ENCODE measurements at places on chromosomes 6 and 20.

GRCh38 chr6:68342286-68342685 is 292.8 kb upstream of the ADGRB3 start:
- DNase-seq, result no peak

GRCh38 chr20:60058879-60059278 is 100.7 kb downstream of the CDH26 start:
- no peak for DNase-seq

- DNase-seq, result peak; percentile 82
Measured at GRCh38 chr20:39081255-39081654, 119.1 kb downstream of the DHX35 start.

- peak; percentile 27 for DNase-seq
Measured at GRCh38 chr20:43736588-43737158, 9.9 kb upstream of the GTSF1L start.

DNA sequence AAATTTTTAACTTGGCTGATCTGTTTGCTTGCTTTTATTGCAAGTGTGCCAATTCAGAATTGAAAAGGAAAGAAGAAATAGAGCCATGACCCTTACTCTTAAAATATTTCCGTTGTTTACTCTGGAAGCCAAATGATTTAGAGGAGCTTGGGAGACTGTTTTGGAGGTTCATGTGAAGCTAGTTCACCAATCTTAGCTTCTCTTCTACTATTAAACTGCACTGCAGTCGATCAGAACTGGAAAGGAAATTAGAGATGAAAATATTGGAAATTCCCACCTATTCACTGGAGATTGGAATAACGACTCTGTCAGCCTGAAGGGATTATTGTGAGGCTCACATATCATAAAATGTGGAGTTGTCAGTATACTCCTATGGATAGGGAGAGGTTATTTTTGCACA is 81.8 kb downstream of the MLIP start:
- DNase-seq, result no peak

- DNase-seq, result peak; percentile 49
Measured at GRCh38 chr6:33426590-33427511, 7.0 kb downstream of the SYNGAP1 start.

DNA sequence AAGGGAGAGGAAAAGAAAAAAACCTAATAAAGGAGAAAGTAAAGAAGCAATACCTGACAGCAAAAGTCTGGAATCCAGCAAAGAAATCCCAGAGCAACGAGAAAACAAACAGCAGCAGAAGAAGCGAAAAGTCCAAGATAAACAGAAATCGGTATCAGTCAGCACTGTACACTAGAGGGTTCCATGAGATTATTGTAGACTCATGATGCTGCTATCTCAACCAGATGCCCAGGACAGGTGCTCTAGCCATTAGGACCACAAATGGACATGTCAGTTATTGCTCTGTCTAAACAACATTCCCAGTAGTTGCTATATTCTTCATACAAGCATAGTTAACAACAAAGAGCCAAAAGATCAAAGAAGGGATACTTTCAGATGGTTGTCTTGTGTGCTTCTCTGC is 70.8 kb upstream of the RNF146 start:
- no peak for DNase-seq

- no peak for DNase-seq
Measured at GRCh38 chr6:21800948-21801438, 207.4 kb downstream of the SOX4 start.

DNA sequence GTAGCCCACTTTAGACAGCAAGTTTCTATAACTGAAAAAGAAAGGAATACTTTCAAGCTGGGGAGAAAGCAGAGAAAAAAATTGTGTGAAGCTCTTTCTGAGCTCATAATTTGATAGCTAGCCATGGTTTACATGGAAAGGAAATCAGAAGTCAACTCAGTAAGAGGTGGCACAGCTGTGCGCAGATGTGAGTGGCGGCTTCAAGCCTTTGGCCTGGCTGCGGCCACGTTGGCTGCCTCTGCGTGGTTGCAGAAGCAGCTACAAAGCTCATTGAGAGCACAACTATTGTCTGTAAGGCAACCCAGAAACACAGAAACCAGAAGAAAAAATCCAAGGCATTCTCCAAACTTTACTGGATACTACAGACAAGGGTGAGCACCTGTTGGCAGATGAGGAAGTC is 136.9 kb downstream of the SASH1 start:
- DNase-seq, result no peak

DNA sequence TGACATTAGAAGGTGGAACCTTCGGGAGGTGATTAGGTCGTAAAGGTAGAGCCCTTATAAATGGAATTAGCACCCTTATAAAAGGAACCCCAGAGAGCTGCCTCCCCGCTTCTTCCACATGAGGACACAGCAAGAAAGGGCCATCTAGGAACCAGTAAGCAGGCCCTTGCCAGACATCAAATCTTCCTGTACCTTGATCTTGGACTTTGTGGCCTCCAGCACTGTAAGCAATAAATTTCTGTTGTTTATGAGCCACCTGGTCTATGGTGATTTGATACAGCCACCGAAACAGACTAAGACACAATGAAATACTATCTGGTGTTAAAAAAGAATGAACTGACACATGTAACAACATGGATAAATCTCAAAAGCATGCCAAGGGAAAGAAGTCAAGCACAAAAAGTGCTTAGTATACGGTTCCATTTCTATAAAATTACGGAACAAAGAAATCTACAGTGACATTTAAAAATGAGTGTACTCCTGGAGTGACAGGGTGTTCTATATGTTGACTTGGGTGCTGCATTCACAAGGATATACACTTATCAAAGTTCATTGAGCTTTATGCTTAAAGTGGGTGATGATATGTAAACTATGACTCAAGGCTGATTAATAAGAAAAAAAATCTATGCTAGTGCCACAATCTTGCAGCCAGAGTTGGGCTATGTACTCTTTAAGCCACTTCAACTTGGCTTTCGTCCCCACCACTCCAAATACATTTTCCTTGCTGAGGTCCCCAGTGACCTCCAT is 18.4 kb downstream of the SERPINB1 start:
- no peak for DNase-seq

- DNase-seq, result no peak
Measured at GRCh38 chr6:42729731-42730130, 7.3 kb upstream of the PRPH2 start.

- DNase-seq, result no peak
Measured at GRCh38 chr6:71544028-71544427, 255.4 kb downstream of the OGFRL1 start.

DNA sequence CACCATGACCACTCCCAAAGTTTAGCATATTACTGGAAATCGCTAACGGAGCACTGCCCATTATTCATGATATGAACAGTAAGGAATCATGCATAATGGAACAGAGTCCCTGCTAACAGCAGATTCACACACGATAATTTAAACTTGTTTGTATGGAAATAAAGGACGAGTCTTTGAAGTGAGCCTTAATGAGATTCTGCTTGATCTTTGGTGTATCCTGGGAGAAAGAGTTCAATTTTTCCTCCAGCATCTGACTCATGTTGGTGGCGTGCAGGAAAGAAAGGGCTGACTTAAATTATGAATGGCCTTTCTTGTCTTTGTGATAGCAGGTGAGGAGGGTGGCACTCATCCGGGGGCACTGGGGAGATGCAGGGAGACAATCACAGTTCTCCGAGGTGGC is 194.6 kb downstream of the ZNF217 start:
- DNase-seq, result no peak

GRCh38 chr6:31881136-31881859 is 2.5 kb upstream of the SLC44A4 start:
- no peak for DNase-seq

DNA sequence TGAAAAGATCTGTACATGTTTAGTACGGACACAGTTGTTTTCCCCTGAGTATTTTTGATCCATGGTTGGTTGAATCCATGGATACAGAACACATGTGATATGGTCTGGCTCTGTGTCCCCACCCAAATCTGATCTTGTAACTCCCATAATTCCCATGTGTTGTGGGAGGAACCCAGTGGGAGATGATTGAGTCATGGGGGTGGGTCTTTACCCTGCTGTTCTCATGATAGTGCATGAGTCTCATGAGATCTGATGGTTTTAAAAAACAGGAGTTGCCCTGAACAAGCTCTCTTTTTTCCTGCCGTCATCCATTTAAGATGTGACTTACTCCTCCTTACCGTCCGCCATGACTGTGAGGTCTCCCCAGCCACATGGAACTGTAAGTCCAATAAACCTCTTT is 139.2 kb downstream of the CDKAL1 start:
- DNase-seq, result no peak

- no peak for DNase-seq
Measured at GRCh38 chr6:16473184-16473907, 235.0 kb downstream of the GMPR start.

DNA sequence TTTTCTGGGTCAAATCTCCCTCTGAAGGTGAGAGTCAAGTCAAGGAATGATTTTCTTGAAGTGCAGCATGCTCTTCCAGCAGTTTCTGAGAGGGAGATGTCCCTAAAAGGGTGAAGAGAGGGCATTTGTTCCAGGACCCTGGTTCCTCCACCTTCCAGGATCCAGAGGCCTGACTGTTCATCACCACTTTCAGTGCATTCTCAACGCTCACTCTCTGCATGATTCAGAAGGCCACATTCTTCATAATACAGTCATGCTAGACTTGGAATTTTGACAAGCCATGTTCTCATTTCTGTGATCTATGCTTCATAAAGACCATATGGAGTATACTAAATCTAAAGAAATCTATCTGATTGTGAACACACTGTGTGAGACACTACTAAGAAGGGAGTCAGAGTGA is 85.1 kb downstream of the PDE7B start:
- DNase-seq, result no peak

GRCh38 chr6:4598384-4598995 is 177.7 kb upstream of the CDYL start:
- no peak for DNase-seq

DNA sequence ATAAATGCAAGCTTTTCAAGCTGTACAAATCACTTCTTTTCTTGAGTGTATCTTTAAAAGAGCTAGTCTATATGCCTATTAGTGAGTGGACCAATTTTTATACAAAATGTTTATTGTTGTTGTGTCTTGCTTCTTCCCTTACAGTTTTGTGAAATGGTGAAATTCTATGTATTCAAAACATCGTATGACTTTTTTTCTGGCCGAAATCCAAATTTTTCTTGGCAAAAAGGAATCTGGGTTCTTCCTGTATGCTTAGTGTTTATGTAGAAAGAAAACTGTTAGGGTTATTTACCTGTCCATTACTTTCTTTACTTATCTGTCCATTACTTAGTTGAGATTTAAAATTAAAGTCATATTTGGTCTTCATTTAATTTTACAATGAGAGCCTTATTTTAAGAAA is 153.9 kb downstream of the MMS22L start:
- no peak for DNase-seq

GRCh38 chr20:23928788-23929187 is 49.2 kb upstream of the CST5 start:
- peak; percentile 25 for DNase-seq

DNA sequence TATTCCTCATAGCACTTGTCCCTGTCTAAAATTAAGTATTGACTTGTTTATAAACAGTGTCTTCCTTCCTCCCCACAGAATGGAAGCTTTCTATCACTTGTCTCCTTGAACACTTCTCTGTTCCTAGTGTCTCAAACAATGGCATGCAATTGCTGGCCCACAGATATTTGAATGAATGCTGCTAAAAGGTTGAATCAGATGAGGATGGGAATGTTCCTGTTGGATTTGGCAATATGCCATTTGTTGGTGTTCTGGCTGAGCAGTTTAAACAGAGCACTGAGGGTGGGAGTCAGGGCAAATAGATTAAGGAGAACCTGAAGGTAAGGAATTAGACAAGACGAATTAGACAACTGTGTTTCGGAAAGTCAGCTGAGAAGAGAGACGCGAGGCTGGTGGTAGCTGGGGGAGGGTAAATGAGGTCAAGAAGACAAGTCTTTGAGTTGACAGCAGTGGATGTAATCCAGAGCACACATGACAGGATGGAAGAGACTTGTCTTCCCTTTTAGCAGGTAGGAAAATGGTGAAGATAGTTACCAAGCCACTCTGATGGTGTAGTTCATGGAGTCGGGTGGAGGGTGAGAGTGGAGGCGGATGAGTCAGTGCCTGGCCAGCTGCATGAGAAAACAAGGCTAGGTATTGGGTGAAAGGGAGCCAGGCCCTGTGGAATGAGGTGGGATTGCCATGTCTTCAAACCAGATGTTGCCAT is 58.3 kb upstream of the GNRH2 start:
- no peak for DNase-seq

- peak; percentile 73 for DNase-seq
Measured at GRCh38 chr6:108541843-108542759, 18.6 kb upstream of the FOXO3 start.

- DNase-seq, result no peak
Measured at GRCh38 chr6:33738879-33739278, 7.8 kb downstream of the IP6K3 start.

DNA sequence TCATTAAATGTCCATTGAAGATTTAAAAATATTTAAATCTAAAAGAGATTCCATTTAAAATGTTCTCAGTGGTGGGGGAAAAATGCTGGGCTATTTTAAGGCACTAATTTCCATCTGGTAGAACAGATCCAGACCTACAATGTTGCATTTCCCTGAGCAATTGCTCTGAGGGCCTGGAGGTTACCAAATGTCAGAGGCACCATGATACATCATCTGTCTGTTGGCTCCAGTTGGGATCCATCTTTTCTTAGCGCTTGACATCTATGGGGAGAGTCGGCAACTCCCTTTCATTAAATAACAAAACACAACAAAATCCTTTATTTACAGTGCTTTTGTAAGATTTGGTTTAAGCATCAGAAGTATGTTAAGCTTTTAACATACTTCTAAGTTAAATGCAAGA is 224.5 kb downstream of the FOXC1 start:
- DNase-seq, result no peak

- DNase-seq, result peak; percentile 60
Measured at GRCh38 chr6:28988536-28989311, 16.4 kb downstream of the ZNF311 start.

DNA sequence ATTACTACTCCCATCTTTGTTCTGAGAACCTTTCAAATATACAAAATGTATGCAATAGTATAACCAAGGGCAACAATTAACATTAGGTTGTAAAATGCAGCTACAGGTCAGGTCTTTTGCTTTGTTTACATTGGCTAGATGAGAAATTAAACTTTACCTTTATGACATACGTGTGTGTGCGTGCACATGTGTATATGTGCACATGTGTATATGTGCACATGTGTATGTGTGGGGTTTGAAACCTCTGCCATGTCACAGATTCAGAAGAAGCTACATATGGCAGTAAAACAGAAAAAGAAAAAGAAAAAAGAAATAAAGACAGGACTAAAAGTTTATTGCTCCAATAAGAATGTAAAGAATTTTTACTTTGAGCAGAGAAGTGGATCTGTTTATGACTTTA is 40.6 kb downstream of the BLOC1S5 start:
- no peak for DNase-seq

DNA sequence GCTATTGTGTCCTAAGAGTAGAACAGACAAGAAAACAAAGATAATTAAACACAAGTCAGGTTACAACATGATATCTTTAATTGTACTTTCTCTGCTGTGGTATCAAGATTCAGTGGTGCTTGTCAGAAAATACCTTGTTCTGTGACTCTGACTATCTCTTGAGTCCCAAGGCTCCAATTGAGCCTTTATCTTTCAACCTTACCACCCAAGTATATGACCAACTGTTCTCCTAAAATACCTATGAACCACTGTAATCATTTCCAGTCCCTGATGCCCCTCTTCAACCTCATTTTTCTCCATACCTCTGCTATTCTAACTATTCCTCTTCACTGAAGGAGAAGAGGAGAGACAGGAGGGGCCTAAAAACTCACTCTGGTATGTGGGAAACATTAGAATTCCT is 66.9 kb upstream of the TPD52L1 start:
- no peak for DNase-seq

- DNase-seq, result no peak
Measured at GRCh38 chr6:82959385-82959941, 106.2 kb downstream of the UBE3D start.
